ENCODE measurements at places on chromosomes 3 and 15.

GRCh38 chr3:73599605-73600004, 25.1 kb downstream of the PDZRN3 start:
- no peak for DNase-seq

- DNase-seq, result no peak
Observed at GRCh38 chr3:151491525-151491924, 30.7 kb upstream of the IGSF10 start.

DNA sequence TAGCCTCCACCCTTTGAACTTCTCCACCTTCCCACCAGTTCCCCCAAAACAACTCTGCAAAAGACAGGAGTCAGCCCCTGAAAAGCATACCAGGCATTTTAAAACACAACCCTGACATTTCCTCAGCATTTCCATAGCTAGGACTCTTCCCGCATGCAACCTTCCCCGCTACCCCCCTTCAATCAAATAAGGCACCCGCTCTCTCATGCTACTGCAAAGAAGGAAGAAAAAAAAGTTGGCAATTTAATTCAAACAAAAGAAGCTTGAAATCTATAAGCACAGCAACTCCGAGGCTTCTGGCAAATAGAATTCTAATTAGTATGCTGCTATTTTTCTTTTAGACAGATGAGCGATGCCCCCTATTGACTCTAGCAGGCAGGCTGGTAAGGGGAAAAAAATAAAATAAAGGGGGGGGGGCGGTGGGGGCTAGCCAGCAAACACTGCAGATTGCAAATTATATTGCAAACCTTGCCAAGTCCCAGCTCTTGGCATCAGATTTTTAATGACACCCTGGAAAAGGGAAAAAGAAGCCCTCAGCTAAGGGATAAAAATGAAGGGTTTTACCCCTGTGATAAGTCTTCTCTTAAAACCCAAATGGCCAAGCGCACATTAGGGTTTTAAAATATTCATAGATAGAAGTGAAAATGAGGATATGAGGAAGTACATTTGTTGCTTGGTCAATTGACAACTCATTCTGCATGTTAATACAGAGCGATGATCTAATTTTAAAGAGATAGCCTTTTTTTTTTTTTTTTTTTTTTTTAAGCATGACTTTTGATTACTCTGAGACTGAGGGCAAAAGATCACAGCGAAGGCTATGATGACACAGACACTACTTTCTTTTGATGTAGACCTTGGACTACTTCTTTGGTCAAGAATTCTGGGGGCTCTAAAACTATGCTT, 255.2 kb downstream of the NR2F2 start:
- DNase-seq, result no peak

GRCh38 chr3:42166214-42166613, 75.1 kb downstream of the TRAK1 start:
- no peak for DNase-seq

- DNase-seq, result no peak
Observed at GRCh38 chr3:13873818-13874217, 6.1 kb downstream of the WNT7A start.

DNA sequence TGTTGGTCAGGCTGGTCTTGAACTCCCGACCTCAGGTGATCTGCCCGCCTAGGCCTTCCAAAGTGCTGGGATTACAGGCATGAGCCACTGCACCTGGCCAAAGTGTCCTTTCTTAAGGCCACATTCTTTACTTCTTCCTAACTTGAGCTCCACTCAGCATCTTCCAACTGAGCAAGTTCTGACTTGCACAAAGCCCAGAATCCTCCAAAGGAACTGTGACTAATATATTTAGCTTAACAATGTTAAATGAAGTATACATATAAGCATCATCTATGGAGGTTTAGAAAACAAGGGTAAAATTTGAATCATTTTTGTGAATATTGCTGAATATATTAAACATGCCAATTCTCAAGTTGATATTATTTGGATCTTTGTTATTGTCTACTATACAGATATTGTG, 93.7 kb downstream of the SHQ1 start:
- DNase-seq, result no peak

GRCh38 chr15:69478259-69478781, 25.7 kb downstream of the RPLP1 start:
- DNase-seq, result no peak

DNA sequence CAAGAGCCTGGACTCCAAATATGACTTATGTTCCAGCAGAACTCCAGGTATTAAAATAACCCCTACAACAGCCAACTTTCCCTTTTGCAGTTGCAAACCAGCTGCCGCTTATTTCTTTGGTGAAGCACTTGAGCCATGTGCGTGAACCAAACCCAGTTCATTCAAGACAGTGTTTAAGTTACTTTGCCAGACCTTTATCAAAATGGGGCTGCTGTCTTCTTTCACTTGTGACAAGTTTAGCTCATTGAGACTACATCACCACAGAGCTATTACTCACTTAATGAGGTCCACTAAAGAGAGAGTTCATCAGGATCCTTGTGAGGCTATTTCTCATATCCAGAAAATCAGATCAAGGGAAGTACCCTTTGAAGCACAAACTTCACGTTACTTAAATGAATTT, 2.4 kb upstream of the XRN1 start:
- no peak for DNase-seq

- DNase-seq, result no peak
Observed at GRCh38 chr3:72380711-72381493, 467.3 kb downstream of the SHQ1 start.

DNA sequence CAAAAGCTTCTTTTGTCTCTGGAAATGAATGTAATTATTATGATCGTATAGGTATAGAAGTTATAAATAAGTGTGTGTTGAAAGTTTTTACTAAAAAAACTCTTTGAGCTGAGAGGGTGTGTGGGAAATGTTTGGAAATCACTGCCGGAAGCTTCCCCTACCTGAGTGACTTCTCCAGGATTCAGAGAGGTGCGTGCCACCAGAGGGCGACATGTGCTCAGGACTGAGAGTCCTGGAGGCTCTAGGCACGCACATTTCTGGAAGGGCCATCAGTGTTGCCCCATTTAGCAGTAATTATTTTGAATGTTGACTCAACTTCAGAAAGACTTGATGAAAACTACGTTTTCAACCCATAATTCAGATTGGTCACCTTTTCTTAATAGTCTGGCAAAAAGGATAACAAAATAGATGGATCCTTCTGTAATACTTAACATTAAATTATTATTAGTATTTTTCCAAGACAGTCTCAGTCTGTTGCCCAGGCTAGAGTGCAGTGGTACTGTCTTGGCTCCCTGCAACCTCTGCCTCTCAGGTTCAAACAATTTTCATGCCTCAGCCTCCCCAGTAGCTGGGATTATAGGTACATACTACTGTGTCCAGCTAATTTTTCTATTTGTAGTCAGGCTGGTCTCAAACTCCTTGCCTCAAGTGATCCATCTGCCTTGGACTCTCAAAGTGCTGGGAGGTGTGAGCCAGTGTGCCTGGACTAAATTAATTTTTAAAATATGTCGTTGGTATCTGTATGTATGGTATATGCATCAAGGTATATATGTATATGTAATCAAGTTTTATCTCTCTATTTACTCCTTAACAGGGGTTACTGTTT, 34.5 kb downstream of the GPR171 start:
- DNase-seq, result peak; percentile 40

DNA sequence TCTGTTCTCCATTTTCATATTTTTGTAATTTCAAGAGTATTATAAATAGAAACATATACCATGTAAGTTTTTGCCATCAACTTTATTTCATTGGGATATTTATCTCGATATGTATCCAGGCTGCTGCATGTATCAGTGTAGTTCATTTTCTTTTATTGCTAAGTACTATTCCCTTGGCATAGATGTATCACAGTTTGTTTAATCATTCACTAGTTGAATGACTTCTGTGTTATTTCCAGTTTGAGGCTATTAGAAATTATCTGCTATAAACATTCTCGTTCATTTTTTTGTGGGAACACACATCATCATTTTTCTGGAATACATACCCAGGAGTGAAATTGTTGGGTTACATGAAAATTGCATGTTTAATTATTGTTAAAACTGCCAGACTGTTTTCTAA, 18.5 kb upstream of the TGFBR2 start:
- DNase-seq, result no peak

- no peak for DNase-seq
Observed at GRCh38 chr3:151900460-151900859, 27.0 kb downstream of the SUCNR1 start.

DNA sequence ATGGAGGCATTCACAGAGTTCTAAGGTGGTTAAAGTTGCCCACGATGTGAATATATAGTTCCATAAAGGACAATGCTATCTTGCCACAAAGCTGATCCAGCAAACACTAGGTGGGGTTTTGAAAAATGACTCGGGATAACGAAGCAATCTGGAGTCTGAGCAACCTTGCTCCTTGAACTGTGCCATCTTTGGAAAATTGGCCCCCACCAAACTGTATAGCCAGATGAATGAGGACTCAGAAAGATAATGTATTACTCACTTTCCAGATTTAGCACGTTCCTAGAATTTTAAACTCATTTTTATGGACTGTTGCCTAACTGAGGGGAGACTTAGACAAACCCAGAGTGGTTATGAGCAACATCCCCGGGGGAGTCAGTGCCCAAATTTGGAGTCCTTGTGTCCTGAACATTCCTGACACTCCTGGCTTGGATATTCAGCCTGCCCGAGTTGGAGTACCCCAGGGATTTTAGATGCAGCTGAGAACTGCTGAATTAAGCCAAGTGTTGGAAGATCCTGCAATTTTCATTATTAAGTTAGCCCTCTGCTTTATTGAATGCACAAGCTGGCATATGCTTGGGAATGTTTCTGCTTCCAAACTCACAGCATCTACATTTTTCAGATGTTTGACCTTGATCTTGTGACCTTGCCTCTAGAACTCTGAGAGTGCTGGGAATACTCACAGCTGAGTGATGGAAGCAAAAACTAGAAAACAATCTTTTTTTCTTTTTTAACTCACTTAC, 8.8 kb upstream of the MAGI1 start:
- DNase-seq, result peak; percentile 86

Data from GM04504 (cell line).